ENCODE measurements at places on chromosomes 12 and 14.

DNA sequence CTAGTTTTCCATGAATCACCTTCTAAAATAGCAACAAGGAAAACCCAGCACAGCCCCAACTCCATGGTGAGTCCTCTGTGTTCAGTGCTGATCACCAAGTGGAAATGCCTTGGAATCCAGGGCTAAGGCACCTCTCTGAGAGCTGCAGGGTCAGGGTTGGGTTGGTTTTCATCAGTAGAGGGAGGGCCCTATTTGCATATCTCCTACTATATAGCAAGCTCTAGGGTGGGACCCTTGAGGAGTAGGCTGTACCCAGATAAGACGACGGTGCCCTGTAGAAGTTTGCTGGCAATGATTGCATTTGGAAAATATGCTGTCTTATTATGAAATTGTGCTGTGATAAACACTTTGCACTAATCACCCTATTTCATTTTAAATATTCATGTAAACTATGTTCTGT lies 1011.8 kb downstream of the TMEM121 start:
- no peak for DNase-seq

GRCh38 chr14:93153121-93153520 lies 31.6 kb downstream of the MOAP1 start:
- no peak for DNase-seq

DNA sequence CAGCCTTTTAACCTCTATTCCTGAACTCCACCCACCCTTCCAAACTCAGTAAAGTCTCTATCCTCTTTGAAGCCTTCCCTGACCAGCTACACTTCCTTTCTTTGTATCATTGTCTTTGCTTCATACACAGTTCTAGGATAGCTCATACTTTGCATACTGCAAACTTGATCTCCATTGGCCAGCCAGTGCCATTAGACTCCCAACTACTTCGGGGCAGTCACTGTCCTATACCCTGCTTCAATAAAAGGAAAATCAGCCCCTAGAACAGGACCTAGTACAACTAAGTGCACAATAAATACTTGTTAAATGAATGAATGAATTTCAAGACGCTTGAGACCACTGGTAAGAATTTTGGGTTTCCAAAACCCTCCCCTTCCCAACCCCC lies 521 bp upstream of the PIP4K2C start:
- no peak for DNase-seq

GRCh38 chr12:15664491-15664890 lies 124.7 kb downstream of the EPS8 start:
- DNase-seq: no peak

DNA sequence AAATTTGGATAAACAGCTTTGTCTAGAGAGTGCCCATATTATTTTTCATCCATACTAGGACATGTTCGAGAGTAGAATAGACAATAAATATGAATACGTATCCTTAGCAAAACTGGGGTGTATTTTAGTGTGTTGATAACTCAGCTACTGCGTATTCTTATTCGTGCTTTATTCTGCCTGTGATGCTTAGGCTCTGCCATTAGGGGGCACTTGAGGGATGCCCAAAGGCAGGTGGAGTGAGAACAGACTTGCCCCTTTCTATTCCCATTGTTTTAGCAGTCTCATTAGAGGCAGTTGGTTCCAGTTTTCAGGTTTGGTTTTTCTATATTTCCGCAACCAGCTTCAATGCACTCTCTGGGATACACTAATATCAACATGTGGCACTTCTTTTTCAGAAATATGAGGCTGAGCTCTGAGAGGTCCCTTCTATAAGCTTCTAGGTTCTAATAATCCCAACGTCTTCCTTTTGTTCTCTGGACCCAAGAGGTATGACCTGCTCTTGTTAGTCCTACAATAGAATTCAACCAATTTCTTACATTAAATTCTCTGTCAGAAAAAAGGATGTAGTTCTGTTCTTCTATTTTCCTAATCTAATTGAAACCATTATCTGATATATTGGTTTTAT lies 985.7 kb upstream of the FBXO33 start:
- no peak for DNase-seq

DNA sequence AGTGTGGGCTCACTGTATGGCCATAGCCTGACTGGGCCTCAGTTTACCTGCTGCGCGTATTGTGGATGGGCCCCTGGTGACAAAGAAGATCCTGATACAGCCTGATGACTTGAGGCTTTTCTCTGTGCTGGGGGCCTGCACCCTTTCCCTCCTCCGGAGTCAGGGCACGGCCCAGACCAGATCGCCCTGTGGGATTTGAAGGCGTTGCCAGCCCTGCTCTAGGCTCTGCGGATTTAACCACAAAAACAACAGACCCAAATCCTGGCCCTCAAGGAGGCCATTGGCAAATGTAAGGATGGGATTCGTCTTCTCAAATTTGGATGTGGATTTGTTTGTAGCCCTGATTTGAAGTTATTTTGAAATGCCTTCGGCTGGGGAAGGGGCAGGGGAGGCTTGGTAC lies 195.8 kb downstream of the TSPAN9 start:
- no peak for DNase-seq

DNA sequence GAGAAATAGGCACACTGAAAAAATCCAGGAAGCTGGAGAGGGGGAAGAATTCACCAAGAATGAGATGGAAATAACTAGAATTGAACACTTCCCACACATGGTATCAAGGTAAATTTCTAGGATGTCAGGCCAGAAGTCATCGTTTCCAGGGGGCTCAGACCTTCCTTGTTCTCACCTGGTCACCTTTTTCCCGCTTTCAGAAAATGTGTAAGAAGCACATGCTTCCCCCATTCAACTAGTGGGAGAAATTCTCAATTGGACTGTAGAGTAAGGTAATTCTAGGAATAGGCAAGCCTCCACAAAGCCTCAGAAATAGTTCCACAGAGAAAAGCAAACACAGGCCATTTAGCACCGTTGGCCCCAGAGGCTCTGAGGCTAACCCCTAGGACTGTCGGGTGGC lies 2.8 kb upstream of the PTMS start:
- no peak for DNase-seq

DNA sequence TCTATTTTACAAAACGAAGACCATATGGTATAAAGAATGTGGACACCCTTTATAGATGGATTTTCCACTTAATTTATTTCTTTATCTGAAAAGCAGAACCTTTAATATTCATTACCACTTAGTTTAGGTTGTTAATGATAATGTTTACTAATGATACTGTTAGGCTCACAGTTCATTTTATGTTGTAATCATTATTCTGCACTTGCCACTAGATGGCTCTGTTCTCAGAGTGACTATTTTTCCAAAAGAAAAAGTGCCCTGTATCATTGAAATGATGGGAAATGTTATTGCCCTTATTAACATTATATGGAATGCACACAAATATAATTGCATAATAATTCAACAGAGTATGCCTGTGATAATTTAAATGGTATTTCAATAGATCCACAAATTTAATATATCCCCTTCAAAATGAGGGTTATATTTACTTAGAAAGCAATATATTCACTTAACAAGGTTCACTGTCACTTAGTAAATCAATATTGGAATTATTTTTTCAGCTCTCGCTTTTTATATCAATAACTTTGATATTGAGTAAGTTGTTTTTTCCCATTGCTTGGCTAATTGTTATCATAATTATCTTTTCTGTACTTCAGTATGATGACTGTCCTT lies 95.7 kb downstream of the PDE3A start:
- no peak for DNase-seq

DNA sequence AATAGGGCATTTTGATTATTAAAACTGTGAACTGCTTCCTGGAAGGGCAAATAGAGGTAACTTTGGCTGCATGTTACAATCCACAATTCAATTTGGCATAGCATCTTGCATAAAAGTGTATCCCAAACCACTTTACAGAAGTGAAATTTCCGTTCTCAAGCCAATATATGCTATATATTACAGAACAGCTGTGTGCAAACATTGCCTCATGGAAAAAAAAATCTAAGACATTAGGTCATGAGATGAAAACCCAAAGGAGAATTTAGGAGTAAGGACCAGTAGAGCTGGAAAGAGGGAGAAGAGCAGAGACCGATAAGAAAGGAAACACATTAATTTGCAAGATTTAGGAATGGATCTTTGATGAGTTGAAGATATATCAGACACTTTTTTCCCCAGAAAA lies 239.2 kb downstream of the PAX9 start:
- no peak for DNase-seq

GRCh38 chr12:42691991-42692557 lies 102.5 kb upstream of the PRICKLE1 start:
- no peak for DNase-seq

- DNase-seq: no peak
Measured at GRCh38 chr12:109239179-109239578, 69.9 kb downstream of the FOXN4 start.

DNA sequence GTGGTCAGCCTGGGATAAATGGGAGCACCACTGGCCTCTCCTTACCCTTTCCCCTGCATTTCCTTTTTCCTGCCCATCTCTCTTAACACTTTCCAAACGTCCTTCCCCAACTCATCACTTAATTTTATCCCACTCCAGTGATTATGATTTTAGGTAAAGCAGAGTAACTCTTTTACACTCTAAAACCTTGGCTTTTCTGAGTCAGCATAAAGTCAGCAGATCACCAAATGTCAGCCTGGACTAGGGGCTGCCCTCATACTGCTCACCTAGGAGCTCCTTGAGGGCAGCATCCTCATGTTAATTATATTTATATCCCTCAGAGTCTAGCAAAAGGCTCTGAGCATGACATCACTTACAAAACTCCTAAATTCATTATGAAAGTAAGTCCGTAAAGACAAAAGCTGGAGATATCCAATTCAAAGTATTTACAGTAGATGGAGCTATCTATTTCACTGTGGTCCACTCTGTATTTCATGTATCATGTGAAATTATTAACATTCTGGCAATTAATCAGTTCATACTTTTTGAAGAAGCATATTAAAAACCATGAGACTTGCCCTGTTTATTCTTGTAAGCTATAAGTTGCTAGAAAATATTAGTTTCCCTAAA lies 17.0 kb upstream of the DICER1 start:
- DNase-seq: no peak

- no peak for DNase-seq
Measured at GRCh38 chr14:65019944-65020566, 33.4 kb downstream of the FNTB start.

GRCh38 chr14:77098529-77099353 lies 683 bp downstream of the CIPC start:
- DNase-seq: no peak

DNA sequence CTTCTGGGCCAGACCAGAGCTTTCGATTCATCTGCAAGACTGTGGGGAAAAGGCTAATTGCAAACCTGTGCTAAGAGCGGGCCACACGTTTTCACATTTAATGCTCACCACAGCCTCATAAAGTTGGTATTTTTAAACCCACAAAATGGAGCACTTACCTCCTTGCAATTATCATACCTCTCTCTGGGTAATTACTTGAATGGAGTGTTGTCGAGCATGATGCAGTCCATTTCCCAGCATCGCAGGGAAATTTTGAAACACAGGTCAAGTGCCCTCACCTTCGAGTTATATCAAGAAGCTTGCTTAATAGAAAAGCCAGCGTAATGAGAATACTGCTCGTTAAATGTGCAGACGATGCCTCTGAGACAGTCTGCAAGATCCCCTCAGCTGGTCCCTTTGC lies 8.8 kb upstream of the IFI27L2 start:
- DNase-seq: no peak

- DNase-seq: no peak
Measured at GRCh38 chr14:104425763-104426646, 153.6 kb upstream of the C14orf180 start.

DNA sequence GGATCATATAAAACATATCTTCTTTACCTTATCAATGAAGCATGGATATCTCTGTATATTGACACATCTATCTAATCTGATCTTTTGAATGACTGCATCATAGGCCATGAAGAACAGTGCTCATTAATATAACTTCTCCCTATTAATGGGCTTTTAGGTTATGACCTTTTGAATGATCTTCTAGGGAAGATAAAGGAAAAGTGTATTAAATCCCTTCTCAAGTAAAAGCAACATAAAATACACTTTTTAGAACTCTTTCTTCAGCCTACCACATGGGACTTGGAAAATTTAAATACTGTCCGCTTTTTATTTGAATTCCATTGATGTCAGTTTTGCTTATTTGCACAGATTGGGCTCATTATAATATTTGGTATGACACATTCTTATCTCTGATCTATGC lies 425.4 kb downstream of the MED13L start:
- DNase-seq: no peak

DNA sequence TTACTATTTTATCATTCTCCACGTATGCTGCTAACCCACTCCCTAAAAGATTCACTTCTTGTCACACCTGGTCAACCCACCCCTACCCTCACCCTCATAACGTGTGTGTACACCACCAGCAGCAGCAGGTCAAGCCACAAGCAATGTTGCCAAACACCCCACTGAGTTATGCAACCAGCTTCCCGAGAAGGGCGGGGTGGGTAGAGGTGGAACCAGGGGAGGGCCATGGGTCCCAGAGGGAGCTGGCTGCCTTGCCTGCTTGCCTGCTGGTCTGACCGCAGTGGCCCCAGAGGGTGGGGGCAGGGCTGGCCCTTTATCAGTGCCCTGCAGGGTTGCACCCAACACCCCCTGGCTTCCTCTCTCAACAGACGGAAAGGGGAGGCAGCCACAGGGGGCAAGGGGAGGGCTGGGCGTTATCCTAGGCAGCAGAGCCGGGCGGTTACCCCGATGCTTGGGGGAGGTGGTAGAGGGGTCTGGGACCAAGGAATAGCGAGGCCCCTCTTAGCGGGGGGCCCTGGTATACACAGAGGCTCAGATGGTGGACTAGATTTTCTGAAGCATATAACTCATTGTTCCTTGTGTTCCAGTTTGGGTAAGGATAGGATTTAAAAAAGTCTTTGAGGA lies 3.5 kb upstream of the NFE2 start:
- DNase-seq: no peak

DNA sequence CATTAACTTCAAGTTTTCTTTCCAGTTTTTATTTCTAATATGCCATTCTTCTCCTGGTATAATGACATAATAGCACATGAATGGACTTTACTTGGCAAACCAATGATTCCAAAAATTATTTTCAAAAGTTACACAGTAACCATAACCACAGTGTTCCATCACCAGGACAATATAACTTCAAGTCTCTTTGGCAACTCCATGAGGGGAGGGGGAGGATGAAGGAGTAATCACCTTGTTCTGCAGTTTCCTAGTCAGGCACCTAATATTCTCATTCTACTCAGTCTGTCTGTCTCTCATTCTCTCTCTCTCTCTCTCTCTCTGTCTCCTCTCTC lies 66.6 kb downstream of the BTG1 start:
- no peak for DNase-seq

DNA sequence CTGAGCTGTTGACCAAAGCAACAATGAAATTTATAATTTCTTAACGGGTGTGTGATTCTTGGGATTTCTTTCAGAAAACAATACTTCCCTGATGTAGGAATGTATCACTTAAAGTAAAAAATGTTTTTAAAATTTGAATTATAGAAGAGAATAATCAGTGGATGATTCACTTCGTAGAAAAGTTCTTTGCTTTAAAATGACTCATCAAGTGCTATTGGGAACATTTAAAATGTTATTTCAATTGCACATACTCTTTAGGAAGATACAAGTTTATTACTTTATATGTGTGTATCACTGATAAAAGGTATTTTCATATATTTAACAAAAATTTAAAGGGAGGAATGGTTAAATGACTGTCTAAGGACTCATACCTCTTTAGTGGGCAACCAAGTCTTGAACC lies 155.3 kb downstream of the PDE3A start:
- DNase-seq: no peak

GRCh38 chr12:5437589-5437988 lies 5.7 kb downstream of the NTF3 start:
- DNase-seq: no peak

GRCh38 chr14:30084811-30085210 lies 157.2 kb upstream of the PRKD1 start:
- no peak for DNase-seq
